Activated CD8-positive, alpha-beta memory T cell treated with anti-CD3 and anti-CD28 coated beads for 4 hours (primary cell): ENCODE measurements at places on chromosomes 4 and X.

DNA sequence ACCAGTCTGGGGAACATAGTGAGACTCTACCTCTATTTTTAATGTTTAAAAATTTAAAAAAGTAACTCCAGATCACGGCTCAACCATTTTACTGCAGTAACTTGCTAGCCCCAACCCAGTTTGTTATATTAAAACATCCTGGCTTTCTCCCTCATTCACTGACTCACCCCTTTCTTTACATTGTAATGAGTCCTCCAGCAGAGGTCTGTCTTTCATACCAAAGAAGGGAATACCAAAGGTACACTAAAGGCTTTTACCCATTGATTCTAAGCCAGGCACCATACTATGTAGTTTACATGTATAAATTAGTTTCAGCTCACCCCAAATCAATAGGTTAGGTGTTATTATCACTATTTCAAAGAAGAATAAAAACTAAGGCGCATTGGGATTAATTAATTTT is 286.9 kb downstream of the PACRGL start:
- DNase-seq: no peak

DNA sequence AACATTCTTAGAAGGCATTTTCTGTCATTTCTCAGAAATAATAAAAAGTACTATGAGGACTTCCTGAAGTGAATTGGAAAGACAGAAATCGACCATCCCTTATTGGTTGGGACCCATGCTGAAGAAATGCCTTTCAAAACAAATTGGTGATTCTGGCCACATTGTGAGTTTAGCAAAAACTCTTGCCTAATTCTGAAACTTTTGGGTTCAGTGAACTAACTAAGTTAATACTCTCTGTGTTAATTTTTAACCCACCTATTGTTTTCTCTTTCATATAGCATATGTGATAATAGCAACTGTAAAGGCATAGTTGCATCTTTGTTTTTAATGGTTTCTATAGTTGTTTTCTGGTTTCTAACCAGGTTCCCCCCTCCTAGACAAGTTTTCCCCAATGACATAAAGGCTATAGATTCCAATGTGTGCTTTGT is 129.3 kb upstream of the FAT1 start:
- DNase-seq: no peak

GRCh38 chr4:155972098-155972497 is 18.4 kb upstream of the CTSO start:
- DNase-seq: no peak

DNA sequence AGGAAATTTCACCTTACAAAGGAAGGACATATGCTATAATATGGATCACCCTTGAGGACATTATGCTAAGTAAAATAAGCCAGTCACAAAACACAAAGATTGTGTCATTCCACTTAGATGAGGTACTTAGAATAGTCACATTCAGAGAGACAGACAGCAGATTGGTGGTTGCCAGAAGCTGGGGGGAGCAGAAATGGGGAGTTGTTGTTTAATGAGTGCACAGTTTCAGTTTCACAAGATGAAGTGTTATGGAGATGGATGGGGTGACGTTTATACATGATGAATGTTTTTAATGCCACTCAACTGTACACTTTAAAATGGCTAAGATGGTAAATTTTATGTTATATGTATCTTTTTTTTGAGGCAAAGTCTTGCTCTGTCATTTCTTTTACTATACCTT is 14.8 kb upstream of the SPON2 start:
- DNase-seq: no peak

DNA sequence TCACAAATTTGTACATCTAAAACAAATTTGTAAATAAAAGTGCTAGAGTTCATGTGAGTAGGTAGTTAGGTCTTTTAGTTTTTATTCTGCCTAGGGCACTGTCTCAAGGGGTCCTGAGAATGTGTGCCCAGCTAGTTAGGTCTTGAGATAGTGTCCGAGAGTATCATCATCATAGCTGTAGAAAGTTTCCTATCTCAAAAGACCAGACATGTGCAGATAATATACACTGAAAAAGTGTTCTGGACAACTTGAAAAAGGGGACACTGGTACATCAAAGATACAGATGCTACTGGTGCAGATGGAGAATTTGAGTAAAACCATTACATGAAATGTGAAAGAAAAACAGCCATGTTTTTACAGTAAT is 1.8 kb upstream of the ZCCHC4 start:
- DNase-seq: no peak

GRCh38 chrX:123223859-123224258 is 39.8 kb downstream of the GRIA3 start:
- DNase-seq: no peak

- DNase-seq: no peak
Measured at GRCh38 chrX:150049647-150050046, 111.4 kb upstream of the EOLA2 start.

DNA sequence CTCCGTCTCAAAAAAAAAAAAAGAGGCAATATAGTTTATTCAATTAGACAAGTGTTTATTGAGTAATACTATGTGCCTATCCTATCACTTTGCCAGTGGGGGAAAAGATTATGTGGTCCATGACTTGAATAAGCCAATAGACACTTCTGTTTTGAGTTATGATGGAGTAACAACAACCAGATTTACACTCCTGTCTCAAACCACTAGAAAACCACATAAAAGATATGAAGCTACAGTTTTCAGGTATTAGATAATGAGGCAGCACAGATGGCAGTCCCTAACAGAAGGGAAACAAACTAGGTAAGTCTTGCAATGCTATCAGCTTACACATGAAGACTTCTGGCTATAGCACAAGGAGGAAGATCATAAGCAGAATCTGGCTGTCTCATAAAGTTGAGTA is 22.5 kb downstream of the NFXL1 start:
- DNase-seq: no peak

- DNase-seq: no peak
Measured at GRCh38 chrX:78708816-78709215, 38.7 kb upstream of the LPAR4 start.

- no peak for DNase-seq
Measured at GRCh38 chrX:78650906-78651437, 8.2 kb downstream of the RTL3 start.

GRCh38 chrX:111102636-111103035 is 6.6 kb downstream of the PAK3 start:
- no peak for DNase-seq

DNA sequence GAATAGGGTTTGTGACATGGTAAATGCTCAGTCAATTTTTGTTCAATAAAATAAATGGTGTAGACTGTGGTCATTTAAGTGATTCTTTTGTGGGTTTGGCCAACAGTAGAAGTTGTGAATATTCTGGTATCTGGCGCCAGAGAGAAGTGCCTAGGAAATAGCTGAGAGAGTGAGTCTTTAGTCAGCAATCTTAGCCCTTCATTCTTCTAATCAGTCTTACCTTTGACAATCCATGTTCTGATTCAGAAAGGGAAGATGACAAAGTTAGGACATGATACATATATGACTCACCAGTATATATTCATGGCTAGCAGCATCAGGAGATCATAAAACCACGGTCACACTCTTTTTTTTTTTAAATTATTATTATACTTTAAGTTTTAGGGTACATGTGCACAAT is 141.8 kb upstream of the PCDH18 start:
- DNase-seq: no peak

DNA sequence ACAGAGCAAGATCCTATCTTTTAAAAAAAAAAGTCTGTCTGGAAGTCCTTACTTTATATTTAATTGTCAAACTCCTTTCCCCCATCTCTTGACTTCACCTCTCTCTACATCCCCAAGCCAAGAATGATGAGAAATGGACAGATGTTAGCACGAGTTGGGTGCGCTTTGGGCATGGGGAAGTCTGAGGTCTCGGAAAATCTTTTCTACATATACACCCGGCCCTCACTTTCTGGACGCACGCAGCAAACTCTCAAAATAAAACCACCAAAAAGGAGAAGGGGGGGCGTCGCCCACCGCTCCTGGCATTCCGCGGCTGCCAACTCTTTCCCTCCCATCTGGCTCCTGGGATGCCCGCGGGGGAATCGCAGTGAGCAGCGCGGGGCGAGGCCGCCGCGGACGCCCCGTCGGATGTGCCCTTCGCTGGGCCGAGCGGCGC is 756 bp downstream of the IGFBP7 start:
- DNase-seq: no peak

GRCh38 chr4:152221816-152222516 is 313.9 kb downstream of the FBXW7 start:
- no peak for DNase-seq

DNA sequence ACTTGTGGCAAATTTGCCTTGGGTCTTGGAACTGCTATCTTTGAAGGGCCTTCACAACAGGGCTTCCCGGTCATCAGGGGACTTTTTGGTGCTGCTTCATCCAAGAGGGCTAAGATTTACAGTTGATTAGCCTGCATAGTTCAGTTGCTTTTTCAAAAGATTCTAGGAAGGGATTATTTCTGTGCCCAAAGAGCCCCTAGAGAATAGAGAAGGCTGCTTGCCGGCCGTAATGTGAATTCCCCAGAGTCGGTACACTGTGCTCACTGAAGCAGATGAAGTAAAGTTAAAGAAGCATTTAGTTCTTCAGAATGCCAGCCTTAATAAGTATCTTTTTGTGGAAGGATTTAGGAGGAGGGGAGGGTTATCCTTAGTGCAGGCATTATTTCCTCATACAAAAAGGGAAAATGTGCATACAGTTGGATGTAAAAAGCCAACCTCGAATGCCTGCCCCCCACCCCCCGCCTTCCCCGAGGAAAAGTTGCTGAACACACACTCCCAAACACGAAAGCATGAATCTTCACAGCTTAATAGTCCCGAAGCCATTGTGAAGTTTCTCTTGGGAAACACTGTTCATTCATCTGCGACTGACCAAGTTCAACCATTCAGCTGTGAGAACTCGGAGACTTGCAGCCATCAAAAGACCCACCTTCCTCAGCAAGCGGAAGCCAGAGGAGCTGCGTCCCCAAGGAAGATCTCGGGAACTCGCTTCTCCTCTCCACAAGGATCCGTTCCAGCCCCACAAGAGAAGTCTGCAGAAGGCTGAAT is 47.6 kb downstream of the ANOS1 start:
- DNase-seq: no peak
